H4 (cell line): ENCODE measurements at places on chromosomes 3 and 15.

- DNase-seq = peak; percentile 68
These were observed 4.9 kb downstream of the MGLL start for GRCh38 chr3:127817406-127817841.

GRCh38 chr3:178174201-178174915 is 361.9 kb upstream of the KCNMB2 start:
- no peak for DNase-seq

DNA sequence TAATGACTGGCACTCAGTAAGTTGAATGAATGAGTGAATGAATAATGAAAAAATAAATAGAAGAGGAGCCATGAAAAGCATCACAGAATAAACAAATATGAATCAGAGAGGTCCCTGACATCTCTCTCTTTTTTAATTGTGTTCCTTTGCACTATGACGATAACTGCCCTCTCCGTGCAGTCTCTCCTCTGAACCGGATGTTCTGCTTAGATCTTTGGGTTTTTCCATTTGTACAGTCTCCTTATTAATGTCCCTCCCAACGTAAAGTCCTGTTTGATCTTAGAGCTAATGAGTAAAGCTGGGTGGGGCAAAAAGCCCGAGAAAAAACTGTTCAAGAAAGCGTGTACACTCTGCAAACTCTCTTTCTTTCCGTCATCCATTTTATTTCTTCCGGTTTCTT is 28.3 kb upstream of the BHLHE40 start:
- DNase-seq = no peak

- no peak for DNase-seq
These were observed 84.1 kb downstream of the ATG7 start for GRCh38 chr3:11356269-11356668.

DNA sequence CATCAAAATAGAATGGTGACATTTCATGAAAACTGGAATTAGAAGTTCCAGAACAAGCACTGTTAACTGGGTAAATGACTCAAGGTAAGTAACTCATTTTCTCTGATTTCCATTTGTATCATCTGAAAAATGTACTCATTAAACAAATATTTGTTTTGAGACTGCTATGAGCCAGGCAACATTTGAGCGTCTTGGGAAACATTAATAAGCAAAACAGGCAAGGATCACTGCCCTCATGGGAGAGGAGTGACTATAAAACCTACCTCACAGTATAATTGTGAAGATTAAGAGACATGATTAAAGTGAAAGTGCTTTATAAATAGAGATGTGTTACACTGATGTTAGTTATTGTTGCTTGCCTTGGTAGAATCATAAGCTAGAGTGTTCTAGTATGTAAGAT is 711.8 kb upstream of the UBE2E2 start:
- no peak for DNase-seq
